ENCODE measurements at places on chromosomes 7 and 10.
A peak's percentile ranks its signal among the peaks of the same experiment; 100 is the strongest.

GRCh38 chr7:45155357-45155900, 2.2 kb upstream of the RAMP3 start:
- DNase-seq: no peak

DNA sequence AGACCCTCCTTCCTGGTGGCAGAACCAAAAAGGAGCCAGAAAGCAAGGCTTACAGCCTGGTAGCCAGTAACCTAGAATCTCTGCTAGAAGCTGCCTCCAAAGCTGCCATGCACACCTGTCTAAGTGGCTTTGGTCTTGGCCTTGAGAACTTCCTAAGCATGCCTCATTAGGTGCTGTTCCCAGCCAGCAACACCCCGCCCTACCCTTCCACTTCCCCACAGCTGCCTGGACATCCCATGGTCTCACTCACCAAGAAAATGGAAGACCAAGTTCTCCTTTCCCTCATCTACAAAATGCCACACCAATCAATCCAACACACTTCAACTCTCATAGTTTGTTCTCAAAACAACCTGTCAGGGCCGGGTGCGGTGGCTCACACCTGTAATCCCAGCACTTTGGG, 4.2 kb downstream of the PSAP start:
- no peak for DNase-seq

DNA sequence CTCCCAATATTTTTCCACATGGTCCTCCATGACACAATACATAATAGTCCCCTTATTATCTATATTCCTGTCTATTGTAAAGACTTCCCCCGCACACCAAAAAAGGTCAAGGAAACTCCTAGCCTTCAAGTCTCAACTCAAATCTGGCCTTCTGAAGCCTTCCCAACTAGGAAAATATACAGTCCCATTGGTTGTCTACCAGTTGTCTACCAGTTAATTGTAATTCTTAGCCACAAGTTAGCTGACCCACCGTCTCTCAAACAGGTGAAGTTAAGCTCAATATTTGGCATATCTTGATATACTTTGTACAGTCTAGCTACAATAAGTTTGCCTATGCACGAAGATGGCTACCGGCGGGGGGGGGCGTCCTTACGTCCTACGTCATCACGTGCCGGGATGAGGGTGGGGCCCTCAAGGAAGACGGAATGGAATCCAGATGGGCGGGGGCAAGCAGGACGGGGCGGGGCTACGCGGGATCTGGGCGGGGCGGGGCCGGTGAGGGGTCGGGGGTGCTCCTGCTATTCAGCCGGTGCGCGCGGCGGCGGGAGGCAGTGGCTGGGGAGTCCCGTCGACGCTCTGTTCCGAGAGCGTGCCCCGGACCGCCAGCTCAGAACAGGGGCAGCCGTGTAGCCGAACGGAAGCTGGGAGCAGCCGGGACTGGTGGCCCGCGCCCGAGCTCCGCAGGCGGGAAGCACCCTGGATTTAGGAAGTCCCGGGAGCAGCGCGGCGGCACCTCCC, at the start of gene AHR:
Gene AHR, plus strand, starts transcription at position 551 of the 738 bp plus-strand sequence. CDS start 613 bp downstream, outside the sequence.
- DNase-seq: peak; percentile 76

DNA sequence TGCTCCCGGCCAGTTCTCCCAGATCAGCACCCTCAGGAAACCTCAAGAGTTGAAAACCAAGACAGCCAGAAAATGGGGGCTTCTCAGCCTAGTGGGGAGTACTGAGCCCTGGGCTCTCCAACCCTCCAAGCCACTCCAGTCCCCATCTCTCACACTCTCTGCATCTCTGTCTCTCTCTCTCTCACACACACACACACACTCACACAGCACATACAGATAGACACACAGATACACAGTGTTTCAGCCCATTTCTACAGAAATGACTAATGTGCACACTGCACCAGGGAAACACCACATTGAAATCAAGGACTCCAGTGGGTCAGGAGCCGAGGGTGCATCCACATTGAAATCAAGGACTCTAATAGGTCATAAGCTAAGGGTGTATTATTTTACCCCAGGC, 107.5 kb downstream of the MKI67 start:
- no peak for DNase-seq

DNA sequence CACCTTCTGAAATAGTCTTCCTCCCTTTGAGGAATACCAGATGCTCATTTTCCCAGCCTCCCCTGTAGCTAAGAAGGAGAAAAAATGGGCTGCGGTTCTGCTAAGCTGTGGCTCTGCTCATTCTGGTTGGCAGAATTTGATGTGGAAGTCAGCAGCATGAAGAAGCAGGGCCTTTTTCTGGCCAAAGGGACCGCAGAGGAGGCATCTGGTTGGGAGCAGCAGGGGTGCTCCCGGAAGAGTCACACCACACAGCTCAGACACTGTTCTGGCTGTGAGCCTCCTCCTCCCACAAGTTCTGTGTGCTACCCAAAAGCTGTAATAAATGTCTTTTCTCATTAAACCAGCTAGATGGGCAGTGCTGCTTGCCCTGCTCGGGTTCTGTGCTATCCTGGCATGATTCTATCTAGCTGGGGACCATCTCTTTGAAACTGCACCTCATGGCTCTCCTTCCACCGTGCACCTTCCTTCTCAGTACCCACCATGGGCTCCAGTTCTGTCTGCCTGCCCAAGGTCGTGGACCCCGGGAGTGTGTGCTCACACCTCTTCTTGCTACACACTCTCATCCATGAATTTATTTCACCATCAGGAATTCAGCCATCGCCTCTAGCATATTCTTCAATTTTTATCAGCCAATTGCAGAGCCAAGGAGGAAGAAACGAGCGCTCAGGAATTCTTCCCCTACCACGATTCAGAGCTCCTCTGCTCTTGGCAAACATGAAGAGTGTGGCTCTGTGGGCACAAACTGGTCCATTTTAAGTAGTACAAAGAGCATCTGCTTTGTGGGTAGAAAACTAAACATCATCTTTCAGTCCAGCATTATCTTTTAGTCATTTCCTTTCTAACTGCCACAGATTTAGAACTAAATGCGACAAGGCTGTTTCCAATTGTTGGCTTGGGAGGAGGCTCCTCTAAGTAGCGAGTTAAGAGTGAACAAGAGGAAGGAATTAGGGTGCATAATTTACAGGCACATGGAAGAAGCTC, 76.9 kb downstream of the FAM171A1 start:
- DNase-seq: no peak

GRCh38 chr7:140126435-140127034, 50.2 kb downstream of the KDM7A start:
- DNase-seq: no peak

DNA sequence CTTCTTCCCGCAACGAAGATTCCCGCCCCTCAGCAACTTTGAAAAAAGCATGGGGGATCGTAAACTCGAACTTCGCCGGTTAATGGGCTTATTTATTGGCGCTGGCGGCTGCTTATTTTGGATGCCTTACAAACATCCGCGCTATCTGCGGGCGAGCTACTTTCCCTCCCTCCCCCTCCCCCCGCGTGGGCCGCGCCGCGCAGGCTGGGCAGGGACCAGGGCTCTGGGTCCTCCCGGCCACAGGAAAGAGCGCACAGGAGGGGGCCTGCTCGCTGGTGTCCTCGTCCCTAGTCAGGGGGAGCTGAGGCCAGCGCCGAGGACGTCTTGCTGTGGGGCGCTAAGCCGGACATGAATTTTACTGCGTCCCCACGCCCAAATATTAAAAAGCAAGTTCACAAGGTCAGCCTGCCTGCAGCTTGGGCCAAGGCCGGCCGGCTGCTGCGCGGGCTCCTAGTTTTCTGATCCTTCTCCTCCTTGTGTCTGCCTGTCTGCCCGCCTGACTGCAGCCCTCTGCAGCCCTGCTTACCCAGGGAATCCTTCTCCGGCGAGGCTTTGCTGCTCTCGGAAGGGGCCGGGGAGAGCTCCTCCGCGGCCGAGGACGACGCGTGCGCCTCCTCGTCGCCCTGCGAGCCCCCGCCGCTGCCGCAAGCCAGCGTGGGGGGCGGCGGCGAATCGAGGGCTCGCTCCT, 1.2 kb downstream of the HOXA10 start:
- peak; percentile 48 for DNase-seq

GRCh38 chr7:74271742-74272141, 17.5 kb upstream of the CLIP2 start:
- no peak for DNase-seq

- no peak for DNase-seq
Measured at GRCh38 chr10:129305046-129305445, 162.0 kb upstream of the MGMT start.

DNA sequence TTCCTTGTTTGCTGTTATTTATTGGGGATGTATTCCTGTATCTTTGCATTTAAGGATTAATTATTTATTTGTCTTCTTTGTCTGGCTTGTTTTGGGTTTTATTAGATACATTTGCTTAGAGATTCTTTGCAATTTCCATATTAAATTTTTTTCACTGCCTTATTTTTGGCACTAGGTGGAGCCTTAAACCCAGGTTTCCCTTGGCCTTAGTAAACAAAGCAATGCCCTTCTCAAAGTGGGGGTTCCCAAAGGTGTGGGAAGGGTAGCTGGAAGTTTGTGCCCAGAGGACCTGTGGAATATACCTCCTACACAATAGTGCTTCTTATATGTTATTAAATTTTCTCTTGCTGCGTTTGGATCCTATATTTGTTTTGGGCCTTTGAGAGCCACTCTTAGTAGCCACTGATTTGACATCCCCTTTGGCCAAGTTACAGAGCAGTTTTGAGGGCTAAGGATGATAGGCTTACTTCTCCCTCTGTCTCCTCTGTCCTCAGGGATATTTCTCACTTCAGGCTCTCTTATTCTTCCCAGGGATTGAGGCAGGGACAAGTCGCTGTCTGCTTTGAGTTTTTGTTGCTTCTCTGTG, 162.3 kb downstream of the ITGB1 start:
- DNase-seq: no peak

DNA sequence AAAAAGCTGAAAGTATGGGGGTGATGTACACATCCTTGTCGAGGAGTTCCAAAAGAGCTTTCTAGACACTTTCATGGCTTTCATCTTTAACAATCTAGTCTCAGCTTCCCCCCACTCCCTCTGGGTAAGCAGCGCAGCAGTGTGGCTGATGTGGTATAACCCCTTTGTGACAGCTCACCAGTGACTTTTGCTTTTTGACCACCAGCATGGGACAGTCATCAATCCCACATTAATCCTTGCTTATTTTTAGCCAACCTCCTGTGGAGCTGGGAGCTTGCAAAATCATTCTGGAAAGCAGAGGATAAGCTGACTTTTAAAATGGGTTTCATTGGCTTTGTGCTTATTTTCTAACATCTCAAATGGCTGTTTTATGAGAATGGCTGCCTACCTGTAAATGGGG, 272.7 kb downstream of the HDAC9 start:
- DNase-seq: no peak

DNA sequence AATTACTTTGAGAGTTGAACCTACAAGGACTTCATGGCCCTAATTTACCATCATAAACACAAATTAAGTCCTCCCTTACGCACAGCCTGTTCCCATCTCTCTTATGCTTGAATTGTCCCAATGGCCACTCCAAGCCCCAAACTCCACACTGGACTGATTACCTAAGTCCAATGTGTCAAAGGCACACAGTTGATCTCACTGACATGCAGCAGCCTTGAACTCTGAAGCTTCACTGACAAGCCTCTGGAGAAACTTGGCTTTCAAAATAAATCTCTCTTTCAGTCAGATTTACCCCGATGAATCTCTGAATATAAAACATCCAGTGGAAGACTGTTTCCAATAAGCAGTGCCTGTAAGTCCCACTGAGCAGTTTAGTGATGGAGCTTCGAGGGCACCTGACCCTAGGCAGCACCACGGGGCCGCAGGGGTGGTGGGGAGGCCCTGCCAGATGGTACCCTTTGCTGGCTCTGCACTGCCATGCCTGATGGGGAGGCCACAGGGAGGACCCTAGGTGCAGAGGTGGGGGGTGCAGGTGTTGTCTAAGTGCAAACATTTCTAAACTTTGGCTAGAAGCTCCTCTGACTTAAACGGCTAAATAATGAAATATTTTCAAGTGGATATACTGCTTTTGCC, 3.3 kb upstream of the MAT1A start:
- no peak for DNase-seq

- no peak for DNase-seq
Measured at GRCh38 chr10:3148994-3149393, 23.6 kb downstream of the PITRM1 start.

Measured in NCI-H187 (cell line).